Mucosa of gallbladder (tissue), 1 donor: ENCODE measurements at places on chromosomes 12 and 14. TPM values are rescaled to one million over a fixed set of nuclear protein-coding genes. Genes with fewer than 3 reads are reported as not detected.

AKAP3 gene
- total RNA-seq: 1.0 TPM

OR4E2 gene
- total RNA-seq: not detected

EIF2S1 gene
- 75.1 TPM for total RNA-seq

MYF6 gene
- not detected for total RNA-seq

RBM19 gene
- total RNA-seq: 30.6 TPM

SIRT4 gene
- 3.8 TPM for total RNA-seq

GLIPR1L1 gene
- not detected for total RNA-seq

KRT7 gene
- total RNA-seq: 335 TPM

MPHOSPH9 gene
- 14.5 TPM for total RNA-seq

PLXNC1 gene
- total RNA-seq: 17.6 TPM

TMEM63C gene
- 1.4 TPM for total RNA-seq

PZP gene
- 0.12 TPM for total RNA-seq

KRT74 gene
- total RNA-seq: not detected

TMEM132D gene
- total RNA-seq: not detected

RERG gene
- 5.9 TPM for total RNA-seq

VRTN gene
- 0.32 TPM for total RNA-seq

LRFN5 gene
- 2.8 TPM for total RNA-seq

GMFB gene
- total RNA-seq: 27.9 TPM

PROX2 gene
- total RNA-seq: 0.06 TPM

CHGA gene
- 0.29 TPM for total RNA-seq

C12orf54 gene
- not detected for total RNA-seq

OVCH1 gene
- not detected for total RNA-seq

POTEG gene
- not detected for total RNA-seq

TAS2R30 gene
- total RNA-seq: 1.7 TPM

STAT6 gene
- total RNA-seq: 287 TPM

HOXC4 gene
- total RNA-seq: 0.89 TPM

KCNK10 gene
- total RNA-seq: 0.60 TPM

DCD gene
- total RNA-seq: not detected

PGF gene
- total RNA-seq: 4.6 TPM

CTDSP2 gene
- total RNA-seq: 150 TPM

CIROP gene
- total RNA-seq: not detected

NRXN3 gene
- total RNA-seq: 20.3 TPM

LRP1-AS gene
- not detected for total RNA-seq

TMEM30B gene
- total RNA-seq: 97.8 TPM

RASAL1 gene
- total RNA-seq: 0.92 TPM

ZC2HC1C gene
- 3.9 TPM for total RNA-seq

TMPRSS12 gene
- not detected for total RNA-seq

ATP23 gene
- total RNA-seq: 5.2 TPM

DICER1 gene
- total RNA-seq: 49.3 TPM

KLHDC1 gene
- total RNA-seq: 5.2 TPM

CATSPERB gene
- 10.5 TPM for total RNA-seq

BEST3 gene
- total RNA-seq: 0.46 TPM

SPX gene
- total RNA-seq: 0.29 TPM
